ENCODE measurements at places on chromosomes 5 and 9.

- no peak for DNase-seq
Measured at GRCh38 chr5:154524859-154525258, 46.8 kb upstream of the HAND1 start.

- DNase-seq = no peak
Measured at GRCh38 chr9:76987594-76988200, 31.8 kb upstream of the FOXB2 start.

GRCh38 chr5:174222891-174223290, 177.4 kb downstream of the NSG2 start:
- no peak for DNase-seq

- DNase-seq = no peak
Measured at GRCh38 chr5:1641041-1641440, 117.3 kb upstream of the LPCAT1 start.

- DNase-seq = no peak
Measured at GRCh38 chr5:34692786-34693185, 36.7 kb downstream of the RAI14 start.

GRCh38 chr5:138849439-138849838, 25.7 kb downstream of the LRRTM2 start:
- no peak for DNase-seq

DNA sequence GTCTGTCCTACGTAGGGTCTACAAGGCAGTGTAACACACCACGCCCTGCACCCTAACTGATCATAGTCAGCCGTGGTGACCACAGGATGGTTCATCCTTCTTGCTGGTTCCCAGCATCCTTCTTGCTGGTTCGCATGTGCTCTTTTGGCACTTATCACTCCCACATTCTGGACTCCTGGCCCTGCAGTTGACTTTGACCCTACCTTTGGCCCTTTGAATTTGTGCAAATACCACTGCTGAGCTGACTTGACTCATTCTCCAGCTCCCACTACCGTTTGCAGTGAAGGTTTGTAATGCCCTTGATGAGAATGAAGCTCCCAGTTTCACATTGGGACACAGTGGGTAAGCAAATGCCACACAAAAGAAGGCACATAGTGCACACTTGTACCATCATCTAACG, 33.8 kb downstream of the PALM2AKAP2 start:
- DNase-seq = no peak

DNA sequence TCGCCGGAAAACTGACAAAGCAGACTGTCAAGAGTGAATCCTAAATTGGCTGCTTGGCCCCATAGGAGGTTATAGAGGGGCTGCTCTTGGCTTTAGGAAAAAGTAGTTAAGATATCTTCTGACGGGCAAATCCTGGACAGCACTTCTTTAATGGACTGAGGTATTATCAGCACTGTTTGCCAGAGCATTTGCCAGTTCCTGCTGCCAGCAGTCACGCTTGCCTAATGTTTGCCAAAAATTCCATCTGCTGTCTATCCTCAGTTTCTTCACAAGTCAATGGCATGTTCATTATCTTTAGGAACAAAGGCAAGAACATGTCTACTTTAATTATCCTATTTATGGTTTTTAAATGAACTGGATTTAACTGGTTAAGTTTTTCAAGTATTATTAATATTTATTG, 25.8 kb upstream of the SREK1 start:
- DNase-seq = no peak

DNA sequence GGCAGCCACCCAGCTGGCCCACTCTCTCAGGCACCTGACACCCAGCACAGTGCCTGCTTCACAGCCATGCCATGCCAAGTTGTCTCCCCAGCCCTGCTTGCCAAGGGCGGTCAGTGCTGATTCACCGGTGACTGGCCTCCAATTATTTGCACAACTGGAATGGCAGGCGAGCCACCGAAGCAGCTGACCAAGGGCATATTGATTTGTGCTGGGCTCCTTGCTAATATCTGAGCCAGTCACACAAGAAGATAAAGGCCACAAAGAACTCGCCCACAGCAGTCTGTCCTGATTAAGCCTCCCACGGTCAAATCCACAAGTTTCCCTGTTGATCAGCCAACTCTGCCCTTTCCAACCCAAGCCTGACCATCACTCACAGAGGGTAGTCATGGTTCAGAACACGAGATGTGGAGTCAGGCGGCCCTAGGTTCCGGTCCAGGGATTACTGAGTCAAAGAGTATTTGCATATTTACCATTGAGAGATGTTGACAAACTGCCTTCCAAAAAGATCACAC, 6.4 kb upstream of the EEIG1 start:
- DNase-seq = no peak

DNA sequence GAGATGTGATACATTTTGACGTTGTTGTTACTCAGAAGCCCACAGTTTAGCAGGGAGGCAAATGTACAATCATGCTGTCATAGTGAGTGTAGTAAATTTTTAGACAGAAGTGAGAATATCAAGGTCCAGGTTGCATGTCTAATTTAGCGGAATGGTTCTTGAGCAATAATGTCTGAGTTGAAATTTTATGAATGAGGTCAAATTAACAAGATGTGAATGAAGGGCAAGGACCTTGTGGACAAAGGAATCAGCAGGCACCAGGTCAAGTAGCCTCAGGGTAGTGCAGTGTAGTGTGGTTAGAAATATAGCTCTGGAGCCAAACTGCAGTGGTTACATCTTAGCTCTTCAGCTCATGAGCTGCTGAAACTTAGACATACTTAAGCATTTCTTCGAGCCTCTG, 36.2 kb downstream of the TNFSF8 start:
- DNase-seq = no peak

DNA sequence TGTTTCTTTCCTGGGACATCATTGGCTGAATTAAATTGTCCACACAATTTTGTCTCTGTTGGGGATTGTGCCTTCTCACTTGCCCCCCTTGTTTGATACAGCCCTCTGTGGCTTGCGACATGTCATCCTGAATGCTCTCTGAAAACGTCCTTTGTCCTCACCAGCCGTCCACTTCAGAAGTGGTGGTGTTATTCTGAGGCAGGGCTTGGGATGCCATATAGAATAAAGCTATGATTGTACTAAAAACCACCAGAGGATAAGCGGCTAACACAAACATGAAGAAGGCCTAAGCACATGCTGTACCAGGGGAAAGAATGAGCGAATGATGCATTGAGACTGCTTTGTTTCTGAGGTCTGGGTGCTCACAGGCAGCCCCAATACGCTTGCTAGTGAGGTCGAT, 3.5 kb upstream of the SNX30 start:
- DNase-seq = no peak

GRCh38 chr5:1007221-1007680, 1.4 kb upstream of the NKD2 start:
- no peak for DNase-seq

GRCh38 chr9:1458503-1458902, 408.3 kb downstream of the DMRT2 start:
- DNase-seq = no peak

GRCh38 chr9:128611600-128612394, 44.9 kb downstream of the DYNC2I2 start:
- DNase-seq = no peak

DNA sequence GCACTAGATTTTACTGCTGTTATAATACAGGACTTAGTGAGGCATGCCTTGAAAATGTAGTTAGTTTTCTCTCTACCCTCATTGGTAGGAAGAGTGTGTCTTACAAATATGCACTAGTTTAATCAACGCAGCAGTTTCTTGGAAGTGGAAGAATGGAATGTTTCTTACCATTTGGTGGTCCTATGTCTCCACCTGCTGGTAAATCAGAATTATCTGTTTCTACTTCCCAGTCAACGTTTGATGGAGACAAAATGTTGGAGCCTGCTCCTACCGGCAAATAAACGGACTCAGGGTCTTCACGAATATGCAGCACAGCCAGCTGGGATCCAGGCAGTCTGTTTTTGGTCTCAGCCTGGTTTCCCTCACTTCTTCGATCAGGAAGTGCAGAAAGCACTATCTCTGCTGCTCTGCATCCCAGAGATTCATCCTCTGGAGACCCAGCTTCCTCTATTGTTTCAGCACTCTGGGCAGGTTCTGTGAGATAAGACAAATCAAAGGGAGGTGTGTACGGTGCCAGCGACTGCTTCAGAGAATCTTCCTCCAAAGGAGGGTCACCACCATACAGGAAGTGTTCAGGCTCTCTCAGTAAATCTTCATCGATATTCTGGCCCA, 59.5 kb upstream of the PCA3 start:
- DNase-seq = no peak

GRCh38 chr9:82498541-82499317, 510.2 kb downstream of the SPATA31D1 start:
- no peak for DNase-seq

GRCh38 chr9:99746406-99746805, 75.3 kb upstream of the NR4A3 start:
- no peak for DNase-seq

All from activated effector memory CD4-positive, alpha-beta T cell treated with Interleukin-2 at 50 U/mL for 16 hours (primary cell).